ENCODE measurements at places on chromosomes 6 and 20. TPM values are rescaled to one million over a fixed set of nuclear protein-coding genes. Genes with fewer than 3 reads are reported as not detected.

- DNase-seq = no peak
Measured at GRCh38 chr6:41226752-41227151, 1.4 kb upstream of the TREML4 start.

Gene CST2
- total RNA-seq = not detected

GRCh38 chr6:163197839-163198238 is 216.7 kb upstream of the QKI start:
- no peak for DNase-seq

DNA sequence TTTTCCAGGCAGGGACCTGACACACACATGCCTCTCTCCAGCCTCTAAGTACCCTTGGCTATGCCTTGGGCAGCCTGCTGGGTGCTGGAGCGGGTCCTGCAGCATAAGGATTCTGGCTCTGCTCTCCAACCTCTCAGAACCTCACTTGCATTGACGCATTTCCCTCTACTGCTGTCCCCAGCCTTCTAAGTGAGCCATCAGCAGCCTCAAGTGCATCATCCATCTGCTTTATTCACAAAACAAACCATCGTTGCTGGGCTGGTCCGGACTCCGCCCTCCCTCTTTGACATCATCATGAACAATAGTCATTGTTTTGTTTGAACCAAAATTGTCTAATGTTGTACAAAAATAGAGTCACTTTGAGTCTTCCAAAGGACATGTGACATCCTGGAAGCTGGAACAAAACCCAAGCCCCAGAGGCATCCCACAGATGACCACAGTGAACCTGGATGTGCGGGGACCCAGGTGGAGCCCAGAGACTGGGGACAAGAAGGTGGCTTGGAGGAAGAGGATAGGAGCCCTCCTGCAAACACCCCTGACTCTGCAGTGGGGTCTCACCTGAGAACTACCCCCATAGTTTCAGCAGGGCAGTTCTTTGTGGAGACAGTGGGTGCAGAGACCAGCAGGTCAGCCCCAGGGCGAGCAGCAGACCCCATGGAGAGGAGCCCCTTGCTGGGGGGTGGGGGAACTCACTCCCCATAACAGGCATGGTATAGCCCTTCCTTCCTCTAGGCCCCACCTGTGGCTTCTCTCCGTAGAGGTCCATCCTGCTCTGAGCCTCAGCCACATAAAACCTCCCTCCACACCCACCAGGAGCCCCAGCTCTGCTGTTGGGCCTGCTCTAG is 230.1 kb downstream of the SYNDIG1 start:
- peak; percentile 16 for DNase-seq

DNA sequence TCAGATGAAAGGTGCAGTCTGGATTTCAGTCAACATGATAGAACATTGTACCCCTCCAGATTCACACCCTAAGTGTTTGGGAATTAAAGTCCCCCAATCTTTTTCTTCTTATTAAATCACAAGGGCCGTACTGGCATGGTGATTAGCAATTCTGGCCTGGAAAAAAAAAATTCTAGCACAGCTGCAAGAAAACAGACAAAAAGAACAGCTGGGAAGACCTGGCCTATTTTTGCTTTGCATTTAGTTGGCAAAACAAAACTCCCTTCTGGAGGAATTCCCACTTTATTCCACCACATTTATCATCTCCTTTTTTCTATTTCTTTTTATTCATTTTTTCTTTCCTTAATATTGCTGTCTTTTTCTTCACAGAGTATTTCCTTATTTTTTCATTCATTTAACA is 39.8 kb upstream of the AKAP12 start:
- no peak for DNase-seq

GRCh38 chr20:13455713-13456112 is 183.0 kb downstream of the TASP1 start:
- no peak for DNase-seq

DNA sequence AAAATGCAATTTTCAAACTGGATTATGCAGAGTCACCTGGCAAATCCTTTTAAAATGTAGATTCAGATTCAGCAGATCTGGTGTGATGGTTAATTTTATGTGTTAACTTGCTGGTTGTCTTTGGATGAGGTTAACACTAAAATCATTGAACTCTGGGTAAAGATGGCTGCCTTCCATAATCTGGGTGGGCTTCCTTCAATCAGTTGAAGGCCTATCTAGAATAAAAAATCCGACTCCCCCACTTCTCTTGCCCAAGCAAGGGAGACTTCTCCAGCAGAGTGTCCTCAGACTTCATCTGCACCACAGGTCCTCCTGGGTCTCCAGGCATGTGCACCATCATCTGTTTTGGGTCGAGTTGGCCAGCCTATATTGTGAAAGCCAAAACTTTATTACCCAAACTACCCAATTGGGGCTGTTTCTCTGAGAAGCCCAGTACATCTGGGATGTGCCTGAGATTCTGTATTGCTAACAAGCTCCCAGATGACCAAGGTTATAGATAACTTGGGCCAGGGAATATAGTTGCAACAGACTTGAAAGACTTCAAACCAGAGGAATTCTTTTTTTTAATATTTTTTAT is 1.6 kb upstream of the SLC17A5 start:
- no peak for DNase-seq

Gene TREML1
- not detected for total RNA-seq

- DNase-seq = no peak
Measured at GRCh38 chr20:35232575-35232974, 6.1 kb downstream of the MMP24 start.

DNA sequence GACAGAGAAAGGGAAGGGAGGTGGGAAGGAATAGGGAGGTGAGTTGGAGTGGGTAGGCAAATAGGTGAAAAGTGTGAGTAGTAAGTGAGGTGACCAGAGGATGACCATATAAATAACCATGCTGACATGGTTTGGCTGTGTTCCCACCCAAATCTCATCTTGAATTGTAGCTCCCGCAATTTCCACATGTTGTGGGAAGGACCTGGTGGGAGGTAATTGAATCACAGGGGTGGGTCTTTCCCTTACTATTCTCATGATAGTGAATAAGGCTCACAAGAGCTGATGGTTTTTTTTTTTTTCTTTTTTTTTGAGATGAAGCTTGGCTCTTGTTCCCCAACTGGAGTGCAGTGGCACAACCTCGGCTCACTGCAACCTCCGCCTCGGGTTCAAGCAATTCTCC is 21.5 kb upstream of the SMIM13 start:
- no peak for DNase-seq

DNA sequence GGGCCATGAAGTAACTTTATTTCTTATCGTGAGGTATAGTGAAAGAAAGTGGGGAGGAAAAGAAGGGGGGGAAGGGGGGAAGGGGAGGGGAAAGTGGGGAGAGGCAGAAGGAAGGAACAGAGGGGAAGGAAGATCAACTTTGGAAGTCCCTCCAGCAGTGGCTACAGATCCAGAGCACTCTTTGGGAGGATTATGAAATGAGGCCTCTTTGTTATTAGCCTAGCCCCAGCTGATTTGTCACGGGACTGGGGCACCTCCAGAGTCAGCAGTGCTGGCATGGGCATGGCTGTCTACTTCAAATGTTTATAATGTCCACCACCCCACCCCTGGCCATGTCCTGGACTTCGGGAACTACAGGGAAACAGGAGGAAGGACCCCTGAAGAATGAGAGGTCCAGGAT is 7.6 kb downstream of the MOCS1 start:
- DNase-seq = no peak

DNA sequence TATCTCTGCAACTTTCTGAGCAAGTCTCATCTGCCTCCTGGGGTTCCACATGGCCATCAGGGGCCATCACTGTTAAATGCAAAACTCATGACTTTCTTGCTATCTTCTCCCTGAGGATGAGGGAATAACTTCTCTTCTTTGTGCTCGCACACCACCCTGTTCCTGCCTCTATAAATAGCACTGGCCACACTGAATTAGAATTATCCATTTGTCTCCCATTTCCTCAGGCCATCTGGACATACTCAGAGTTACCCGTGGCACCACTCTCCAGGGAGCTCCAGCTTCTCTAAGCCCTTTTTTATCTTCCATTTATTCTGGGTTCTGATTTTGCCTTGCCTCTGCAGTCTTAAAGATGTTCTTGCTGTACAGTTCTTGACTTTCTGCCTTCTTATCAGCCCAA is 72.8 kb upstream of the ECI2 start:
- DNase-seq = no peak

Gene SAMD5
- total RNA-seq = 0.29 TPM

DNA sequence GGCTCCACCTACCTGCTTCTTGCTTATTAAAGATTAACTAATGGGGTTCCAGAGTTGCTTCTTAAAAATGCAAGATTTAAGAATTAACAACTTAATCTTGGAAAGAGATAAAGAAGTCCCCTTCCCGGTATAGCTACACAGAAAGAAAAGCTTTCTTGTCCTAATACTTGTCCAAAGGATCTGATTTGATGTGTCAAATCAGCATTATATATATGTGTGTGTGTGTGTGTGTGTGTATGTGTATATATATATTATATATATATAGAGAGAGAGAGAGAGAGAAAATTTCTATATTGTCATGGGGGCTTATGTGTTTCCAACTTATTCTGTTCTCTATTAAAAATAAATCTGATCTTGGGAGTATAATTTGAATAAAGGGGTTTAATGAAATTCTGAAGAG is 4.6 kb upstream of the HMGN4 start:
- DNase-seq = no peak

Gene SLC35D3
- total RNA-seq = 0.57 TPM

Gene GHRH
- total RNA-seq = 0.68 TPM

Gene HUS1B
- total RNA-seq = 0.96 TPM

DNA sequence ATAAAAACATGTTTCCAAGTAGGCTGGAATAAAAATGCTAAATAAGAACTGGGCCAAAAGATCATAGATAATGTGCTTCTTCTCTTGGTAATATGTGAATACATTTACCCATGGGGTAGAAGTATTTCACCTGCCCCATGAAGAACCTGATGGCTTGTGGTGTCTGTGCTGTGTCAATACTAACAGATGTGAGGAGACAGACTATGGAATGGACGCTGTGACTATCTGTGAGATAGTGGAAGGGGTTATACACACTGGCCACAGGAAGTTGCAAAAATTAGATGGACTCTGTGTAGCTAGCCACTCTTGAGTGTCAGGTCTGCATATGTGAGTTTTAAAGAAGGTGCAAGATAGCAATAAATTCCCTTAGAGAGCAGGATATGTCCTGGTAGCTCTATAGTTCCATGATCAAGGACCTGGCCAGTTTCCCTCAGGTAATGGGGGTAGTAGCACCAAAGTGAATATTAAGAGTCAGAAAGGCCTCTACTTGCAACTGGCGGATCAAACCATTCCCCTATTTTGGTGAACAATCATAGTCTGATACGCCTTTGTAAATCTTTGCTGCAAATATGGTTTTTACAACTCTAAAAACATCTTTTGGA is 48.6 kb downstream of the NEDD9 start:
- DNase-seq = no peak

DNA sequence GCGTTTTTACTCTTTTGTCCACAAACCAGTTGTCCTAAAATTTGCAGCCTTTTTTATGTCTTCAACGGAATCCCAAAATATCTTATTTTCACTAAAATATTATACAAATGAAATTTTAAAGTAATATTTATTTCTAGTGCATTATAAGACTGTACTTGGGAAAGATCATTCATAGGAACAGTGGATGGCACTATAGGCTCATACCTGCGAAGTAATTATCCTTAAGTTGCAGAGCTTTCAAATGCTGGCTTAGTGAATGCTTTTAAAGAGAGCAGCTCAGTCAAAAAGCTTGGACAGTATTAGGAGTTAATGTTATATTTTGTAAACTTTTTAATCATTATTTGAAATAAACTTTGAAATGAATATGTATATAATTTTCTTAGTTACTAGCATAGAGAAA is 254.9 kb downstream of the CDKAL1 start:
- no peak for DNase-seq

GRCh38 chr20:32626859-32627636 is 41.9 kb upstream of the NOL4L start:
- no peak for DNase-seq

Gene CDH22
- not detected for total RNA-seq

Gene LCA5
- 2.3 TPM for total RNA-seq

Gene MEP1A
- total RNA-seq = not detected

DNA sequence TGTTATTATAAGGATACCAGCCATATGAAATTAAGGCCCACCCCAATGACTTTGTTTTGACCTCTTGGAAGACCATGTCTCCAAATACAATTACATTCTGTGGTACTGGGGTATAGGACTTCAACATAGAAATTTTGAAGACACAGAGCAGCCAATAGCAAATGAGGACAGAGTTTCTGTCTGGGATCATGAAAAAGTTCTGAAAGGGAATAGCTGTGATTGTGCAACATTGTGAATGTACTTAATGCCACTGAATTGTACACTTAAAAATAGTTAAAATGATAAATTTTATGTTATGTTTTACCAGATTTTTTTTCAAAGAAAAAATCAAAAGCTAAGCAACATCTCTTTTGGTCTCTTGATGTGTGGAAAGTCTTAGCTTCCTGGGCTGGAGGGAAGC is 27.0 kb upstream of the AGPAT4 start:
- DNase-seq = no peak

Gene PTCHD4
- total RNA-seq = 0.96 TPM

Gene ENPP5
- 5.1 TPM for total RNA-seq

Gene EPB41L2
- total RNA-seq = 90.2 TPM

- peak; percentile 27 for DNase-seq
Measured at GRCh38 chr6:170008294-170008785, 256.9 kb downstream of the ERMARD start.

GRCh38 chr6:36546308-36546919 is 865 bp downstream of the STK38 start:
- DNase-seq = no peak

DNA sequence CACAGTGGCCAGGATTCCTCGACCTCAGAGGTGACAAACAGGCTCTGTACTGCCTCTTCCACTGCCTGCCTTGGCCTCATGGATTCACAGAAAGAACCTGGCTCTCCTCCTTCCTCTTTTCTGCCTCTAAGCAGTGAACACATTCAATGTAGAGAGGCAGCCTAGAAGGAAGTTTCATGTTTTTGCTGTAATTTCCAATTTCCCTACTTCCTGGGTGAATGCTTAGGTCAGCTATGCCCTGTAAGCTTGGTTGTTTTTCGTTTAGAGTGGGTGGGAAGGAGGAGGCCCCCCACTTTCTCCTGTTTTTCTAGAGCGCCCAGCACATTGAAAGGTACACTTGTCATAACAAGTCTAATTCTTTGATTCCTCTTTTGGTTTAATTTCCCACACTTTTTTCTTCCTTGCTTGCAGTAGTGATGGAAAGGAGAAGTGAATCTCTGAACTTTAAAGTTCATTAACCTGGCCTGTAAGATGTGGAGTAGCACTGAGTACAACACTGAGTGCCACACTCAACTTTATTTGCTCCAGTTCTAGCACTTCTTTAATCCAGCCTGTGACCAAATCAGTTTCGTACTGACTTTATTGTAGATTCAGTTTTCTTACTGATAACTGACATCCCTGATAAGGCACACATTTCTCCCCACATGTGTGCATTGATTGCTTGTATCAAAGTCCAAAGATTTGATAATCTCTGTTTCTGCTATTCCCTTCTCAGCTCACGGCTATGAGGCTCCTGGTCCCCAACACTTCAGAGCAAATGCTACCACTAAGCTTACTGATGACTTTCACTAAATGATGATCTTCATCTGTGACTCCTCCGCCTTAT is 100.0 kb upstream of the MAN1A1 start:
- no peak for DNase-seq

Gene CSE1L
- total RNA-seq = 246 TPM

Gene MROH8
- 0.79 TPM for total RNA-seq

- no peak for DNase-seq
Measured at GRCh38 chr6:11789744-11790143, 11.1 kb upstream of the ADTRP start.

Measured in H9 (cell line).